ENCODE measurements at places on chromosomes 4 and X. TPM values are rescaled to one million over a fixed set of nuclear protein-coding genes. Genes with fewer than 3 reads are reported as not detected.
A peak's percentile ranks its signal among the peaks of the same experiment; 100 is the strongest.

DNA sequence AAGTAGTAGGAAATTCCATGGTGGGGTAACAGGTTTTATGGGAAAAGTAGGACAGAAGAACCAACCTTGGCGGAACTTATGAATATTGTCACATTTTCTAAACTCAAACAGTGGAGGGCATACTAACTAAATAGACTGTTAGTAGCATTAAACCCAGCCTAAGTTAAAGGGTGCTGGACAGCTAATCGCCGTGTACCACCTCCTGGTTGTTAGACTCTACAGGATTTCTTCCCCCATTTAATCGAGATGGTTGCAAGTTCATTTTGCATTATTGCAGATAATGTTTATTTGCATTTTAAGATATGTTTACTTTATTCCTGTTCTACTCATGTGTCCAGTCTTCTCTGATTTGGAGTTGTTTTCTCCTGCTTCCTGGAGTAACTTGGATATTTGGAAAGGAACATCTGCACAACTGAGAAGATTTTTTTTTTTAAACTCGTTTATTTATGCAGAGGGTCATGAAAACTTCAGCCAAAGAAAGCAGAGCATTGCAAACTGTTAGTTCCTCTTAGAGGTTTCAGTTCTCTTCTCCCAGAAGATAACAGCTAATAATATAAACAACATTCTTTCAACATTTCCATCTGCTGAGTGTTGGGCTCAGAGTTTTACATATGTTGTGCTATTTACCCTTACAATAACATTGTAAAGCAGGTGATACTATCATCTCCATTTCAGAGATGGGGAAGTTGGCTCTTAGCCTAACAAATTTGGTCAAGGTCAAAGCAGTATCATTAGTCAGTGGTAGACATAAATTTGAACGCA lies 51.5 kb upstream of the TBC1D9 start:
- DNase-seq = no peak

GRCh38 chrX:137566746-137567679 lies 1.1 kb downstream of the ZIC3 start:
- no peak for DNase-seq

DNA sequence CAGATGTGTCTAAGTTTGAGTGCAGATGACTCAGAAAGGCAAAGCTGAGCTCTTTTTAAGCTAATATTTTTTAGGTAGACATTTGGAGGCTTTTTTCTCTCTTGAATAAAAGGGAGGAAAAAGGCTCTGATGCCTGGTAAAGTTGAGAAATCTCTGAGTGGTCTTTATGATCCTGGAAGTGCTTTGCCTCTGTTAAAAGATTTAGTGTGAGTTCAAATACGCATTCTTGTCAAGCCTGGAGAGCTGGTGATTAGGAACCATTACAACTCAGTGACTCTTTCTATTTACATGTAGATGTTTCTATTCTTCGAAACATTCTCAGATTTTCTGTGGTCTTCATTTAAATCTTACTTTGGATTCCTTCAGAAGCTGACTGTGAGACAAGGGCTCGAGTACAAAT lies 143.4 kb upstream of the MED14 start:
- DNase-seq = no peak

The GLRA3 gene
- total RNA-seq = not detected

The ARL9 gene
- total RNA-seq = not detected

The NDST4 gene
- total RNA-seq = not detected

The STK32B gene
- not detected for total RNA-seq

DNA sequence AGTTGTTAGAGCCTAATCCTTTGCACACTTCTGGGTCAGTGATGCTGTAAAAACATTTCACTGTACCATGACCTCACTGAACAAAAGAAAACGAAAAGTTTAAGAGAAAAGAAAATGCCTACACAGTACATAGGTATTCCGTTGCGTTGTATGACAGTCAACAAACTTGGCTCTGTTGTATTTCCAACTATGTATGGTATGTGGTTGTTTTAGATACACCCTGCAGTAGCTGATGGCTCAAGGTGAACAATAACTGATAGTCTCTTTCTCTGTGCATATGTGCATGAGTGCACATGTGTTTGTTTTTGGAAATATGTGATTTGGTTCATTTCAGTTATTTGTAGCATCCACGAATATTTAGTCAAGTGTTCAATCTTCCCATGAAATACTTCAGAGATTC lies 176.0 kb downstream of the BMPR1B start:
- no peak for DNase-seq

The SLC16A2 gene
- 42.8 TPM for total RNA-seq

DNA sequence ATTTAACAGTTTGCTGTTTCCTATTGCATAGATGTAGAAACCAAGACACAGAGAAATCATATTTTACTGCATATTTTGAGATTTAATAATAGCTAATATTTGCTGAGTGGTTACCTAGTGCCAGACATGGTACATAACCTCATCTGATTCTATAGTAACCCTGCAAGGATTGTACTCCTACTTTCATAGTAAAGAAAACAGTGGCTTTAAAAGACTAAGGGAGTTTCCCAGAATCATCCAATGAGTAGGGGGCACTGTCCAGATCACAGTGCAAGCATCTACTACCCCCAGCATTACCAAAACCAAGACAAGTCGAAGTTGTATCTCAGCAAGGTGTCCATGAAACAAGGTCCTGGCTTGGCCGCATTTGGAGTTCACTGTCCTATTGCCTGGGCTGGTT lies 224.5 kb upstream of the TENM3 start:
- no peak for DNase-seq

The SLC10A6 gene
- total RNA-seq = 0.26 TPM

DNA sequence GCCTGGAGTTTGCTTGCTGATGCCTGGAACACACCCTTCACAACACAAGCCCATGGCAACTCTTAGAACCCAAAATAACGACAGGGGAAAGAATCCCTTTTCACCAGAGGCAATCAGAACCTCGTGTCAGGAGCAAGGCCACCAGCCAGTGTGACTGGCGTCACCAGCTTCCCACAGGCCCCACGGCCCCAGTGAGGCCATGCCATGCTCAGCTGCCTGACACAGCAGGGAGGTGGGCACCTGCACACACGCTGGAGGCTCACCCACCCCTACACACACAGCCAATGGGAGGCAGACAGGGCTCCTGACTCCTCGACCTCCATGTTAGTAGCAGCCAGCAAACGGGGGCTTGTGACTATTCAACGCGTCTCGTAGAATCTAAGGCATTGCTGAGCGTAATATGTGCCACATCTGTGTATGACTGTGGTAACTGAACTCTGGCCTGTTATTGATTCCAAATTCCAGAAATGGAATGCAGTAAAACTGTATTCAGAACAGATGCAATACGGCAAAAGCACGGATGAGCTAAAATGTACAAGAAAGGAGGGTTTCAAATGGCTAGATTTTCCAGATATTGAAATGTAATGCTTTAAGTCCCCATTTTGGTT lies 28.5 kb downstream of the RNF212 start:
- DNase-seq = no peak

DNA sequence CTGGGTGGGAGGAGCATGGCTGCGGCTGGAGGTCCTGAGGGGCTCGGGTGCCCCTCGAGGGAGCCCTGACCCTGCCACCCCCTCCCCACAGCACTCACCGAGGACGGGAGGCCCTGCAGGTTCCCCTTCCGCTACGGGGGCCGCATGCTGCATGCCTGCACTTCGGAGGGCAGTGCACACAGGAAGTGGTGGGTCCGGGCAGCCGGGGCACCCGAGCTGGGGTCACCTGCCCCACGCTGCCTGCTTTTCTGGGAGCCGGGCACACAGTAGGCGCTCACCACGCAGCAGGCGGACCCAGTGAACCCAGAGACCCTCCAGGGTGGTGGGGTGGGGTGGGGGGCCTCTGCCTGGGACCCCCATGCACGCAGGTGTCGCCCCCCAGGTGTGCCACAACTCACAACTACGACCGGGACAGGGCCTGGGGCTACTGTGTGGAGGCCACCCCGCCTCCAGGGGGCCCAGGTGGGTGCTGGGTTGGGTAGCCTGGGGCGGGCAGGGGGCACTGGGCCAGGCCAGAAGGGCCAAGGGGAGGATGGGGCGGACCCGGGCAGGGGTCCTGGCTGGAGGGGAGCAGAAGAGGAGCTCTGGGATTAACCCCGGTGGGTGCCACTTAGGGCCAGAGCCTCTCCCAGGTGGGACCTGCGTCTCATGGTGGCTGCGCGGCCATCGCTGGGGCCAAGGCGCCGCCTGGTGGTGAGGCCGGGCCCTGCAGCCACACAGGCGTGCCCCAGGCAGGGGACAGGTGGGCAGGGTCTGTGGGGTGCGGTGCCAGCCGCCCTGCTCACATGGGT lies 1.4 kb downstream of the HGFAC start:
- peak; percentile 58 for DNase-seq

The PARM1 gene
- total RNA-seq = 0.29 TPM

GRCh38 chr4:58435871-58436270 lies 1325.7 kb upstream of the IGFBP7 start:
- no peak for DNase-seq

GRCh38 chrX:128012015-128012414 lies 40.2 kb downstream of the ACTRT1 start:
- no peak for DNase-seq

DNA sequence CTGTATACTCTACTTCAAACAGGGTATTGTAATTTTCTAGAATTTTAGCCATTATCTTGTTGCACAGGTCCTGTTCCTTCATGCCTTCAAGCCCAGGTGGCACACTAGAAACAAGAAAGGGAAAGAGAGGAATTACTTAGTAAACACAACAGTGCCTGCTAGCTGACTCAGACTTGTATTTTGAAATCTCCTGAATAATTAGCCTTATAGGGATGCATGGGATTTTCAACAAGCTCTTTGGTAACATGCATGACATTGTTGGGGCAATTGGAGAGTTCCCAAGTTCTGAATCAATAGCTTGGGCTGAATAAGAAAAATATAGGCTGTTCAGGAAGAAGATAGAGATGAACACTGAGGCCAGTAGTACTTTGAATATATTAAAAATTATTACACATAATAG lies 118.8 kb downstream of the FAM13A start:
- DNase-seq = no peak

DNA sequence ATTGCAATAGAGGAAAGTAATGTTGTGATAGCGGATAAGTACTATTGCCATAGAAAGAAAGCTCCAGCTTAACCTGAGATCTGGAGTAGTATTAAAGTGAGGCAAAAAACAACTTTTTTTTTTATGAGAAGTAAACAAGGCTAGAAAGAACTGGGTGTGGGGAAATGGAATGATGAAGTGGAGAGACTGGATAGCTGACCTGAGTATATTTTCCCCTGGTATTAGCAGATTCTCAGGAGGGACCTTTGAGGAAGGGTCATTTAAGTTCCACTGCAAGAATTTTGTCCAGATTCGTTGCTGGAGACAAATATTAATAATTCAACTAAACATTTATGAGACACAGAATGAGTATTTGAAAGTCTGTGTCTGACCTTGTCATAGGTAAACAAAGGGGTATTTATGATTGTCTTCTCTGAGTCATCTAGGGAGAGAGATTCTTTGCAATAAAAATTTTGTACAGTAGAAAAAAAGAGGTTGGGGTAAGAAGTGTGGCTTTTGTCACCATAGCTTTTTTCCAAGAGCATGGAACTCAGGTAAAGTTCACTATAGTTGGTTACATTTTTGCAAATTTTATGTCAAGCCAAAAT lies 2095.9 kb downstream of the ARAP2 start:
- DNase-seq = no peak

The EPHA5 gene
- total RNA-seq = not detected

The HSD17B13 gene
- 181 TPM for total RNA-seq

GRCh38 chrX:97527725-97528124 lies 644.0 kb downstream of the RPA4 start:
- no peak for DNase-seq

- DNase-seq = no peak
Observed at GRCh38 chr4:92760433-92760832, 456.7 kb downstream of the GRID2 start.

DNA sequence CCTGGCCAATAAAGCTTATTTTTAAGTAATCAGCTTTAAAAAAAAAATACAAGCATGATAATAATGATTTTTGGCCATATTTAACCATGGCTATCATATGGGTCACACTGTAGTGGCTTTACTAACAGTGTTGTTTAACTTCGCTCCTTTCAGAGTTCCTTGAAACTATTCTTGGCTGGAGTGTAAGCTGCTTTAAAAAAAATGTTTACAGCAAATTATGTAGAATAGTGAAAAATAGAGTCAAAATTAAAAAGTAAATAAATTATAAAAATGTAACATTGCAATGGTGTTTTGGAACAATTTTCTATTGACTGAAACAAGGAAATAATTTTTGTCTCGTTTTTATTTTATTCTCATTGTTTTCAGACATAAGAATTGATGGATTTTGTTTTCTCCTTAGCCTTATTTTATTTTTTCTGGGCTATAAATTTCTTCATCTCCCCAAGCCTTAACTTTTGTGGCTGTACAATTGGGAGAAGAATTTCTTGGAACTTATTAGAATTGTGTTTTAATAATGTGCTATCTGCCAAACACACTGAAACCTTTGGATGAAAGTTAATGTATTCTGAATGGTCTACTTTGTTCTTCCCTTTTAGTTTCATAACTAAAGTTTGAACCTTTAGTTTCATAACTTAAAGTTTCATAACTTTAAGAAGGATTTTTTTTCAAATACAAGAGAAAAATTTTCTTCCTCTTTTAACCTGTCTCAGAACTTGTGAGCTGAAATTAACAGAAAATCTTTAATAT lies 182.0 kb downstream of the ARHGAP24 start:
- DNase-seq = no peak

DNA sequence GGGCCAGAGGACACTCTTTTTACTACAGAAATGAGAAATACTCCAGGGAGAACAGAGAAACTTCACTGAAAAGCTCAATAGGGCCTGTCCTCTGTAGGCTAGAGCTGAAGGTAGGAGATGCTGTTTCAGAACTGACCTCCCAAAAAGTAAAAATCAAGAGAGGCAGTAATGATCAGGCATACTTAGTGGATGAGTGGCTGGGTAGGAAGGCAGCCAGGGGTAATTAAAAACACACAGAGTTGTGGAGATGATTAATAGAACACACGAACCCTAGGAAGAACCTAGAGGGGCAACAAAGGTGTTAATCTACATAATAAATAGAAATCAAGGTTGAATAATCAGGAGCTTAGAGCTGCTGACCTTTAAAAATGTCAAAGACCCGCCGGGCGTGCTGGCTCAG lies 582.4 kb upstream of the ADGRL3 start:
- no peak for DNase-seq

The PAGE2 gene
- total RNA-seq = not detected

GRCh38 chrX:137118136-137118535 lies 84.3 kb upstream of the GPR101 start:
- DNase-seq = no peak

DNA sequence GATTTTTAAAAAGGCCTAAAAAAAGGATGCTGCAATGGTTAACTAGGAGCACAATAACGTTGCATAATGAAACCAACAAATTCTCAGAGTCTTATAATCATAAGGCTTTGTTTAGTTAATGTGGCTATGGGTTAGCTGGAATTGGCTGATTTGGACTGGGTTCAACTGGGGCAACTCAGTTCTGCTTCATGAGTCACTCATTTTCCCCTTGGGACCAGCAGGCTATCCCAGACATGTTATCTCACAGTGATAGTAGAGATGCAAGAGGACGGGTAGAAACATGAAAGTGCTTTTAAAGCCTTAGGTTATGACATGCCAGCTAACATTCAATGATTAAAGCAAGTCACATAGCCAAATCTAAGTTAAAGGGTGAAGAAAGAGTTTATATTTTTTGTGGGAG lies 189.2 kb upstream of the GK2 start:
- DNase-seq = no peak

GRCh38 chr4:40283413-40283812 lies 51.7 kb upstream of the CHRNA9 start:
- DNase-seq = no peak

- DNase-seq = no peak
Observed at GRCh38 chr4:53855581-53856250, 208.7 kb downstream of the CHIC2 start.
